Activated T-cell treated with anti-CD3 and anti-CD28 coated beads, Interleukin-2, amount 50 U/mL, for 72 hours (primary cell): ENCODE measurements at places on chromosomes 7 and 10. TPM values are rescaled to one million over a fixed set of nuclear protein-coding genes. Genes with fewer than 3 reads are reported as not detected.

DNA sequence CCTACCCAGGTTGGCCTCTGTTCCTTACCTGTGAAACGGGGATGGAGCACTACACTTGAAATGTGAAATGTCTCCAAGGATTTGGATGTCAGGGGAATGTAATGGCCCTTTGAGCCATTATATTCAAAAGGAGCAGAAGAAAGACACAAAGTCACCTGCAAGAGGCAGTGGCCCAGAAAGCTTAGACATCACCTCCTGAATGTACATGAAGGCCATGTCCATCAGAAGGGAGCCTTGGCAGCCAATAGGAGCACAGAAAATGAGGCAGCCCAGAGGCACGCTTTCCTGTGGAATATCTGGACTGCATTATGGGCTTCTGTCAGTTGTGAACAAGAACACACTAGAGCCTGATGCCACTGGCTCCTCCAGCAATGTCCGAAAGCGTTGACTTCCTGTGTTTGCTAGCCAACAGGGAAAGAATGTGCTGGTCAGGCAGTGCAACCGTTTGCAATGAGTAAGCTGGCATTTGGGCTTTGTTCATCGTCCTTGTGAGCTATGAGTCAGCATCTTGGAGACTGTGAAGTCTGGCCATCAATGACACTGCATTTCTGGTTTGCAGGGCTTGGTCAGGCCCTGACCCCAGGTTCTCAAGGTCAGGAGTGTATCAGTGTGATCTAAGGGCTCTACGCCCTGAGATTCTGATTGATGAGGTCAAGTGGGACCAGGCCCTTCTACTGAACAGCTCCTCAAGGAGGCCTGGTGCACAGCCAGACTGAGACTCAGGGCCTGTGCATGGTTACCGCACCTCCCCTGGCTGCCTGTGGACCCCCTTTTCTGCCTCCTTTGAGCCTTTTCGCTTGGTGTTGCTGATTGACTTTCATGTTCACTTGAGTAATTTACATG, 222.4 kb downstream of the RPS24 start:
- H3K27me3 ChIP-seq = no peaks in the 10 kb centered on the region
- H3K4me1 ChIP-seq = peaks cover 6% of the 10 kb centered on the region
- H3K36me3 ChIP-seq = no peaks in the 10 kb centered on the region
- DNase-seq = no peak

DNA sequence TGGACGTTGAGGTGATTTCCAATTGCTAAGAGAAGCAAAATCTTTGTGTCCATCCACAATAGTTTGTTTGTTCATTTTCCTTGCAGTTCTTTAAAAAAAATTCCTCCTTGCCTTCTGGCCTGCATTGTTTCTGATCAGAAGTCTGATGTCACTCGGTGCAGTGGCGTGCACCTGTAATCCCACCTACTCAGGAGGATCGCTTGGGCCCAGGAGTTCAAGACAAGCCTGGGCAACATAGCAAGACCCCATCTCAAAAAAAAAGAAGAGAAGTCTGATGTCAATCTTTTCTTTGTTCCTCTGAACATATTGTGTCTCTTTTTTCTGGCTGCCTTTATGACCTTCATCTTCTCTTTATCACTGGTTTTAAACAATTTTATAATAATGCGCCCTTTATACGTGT, 13.5 kb upstream of the OCM start:
- H3K27ac ChIP-seq = no peak overlapping the region
- no peaks in the 10 kb centered on the region for H3K27me3 ChIP-seq
- no peak overlapping the region for H3K4me3 ChIP-seq
- no peaks in the 10 kb centered on the region for H3K4me1 ChIP-seq
- H3K36me3 ChIP-seq = peaks cover 2% of the 10 kb centered on the region
- DNase-seq = no peak

DNA sequence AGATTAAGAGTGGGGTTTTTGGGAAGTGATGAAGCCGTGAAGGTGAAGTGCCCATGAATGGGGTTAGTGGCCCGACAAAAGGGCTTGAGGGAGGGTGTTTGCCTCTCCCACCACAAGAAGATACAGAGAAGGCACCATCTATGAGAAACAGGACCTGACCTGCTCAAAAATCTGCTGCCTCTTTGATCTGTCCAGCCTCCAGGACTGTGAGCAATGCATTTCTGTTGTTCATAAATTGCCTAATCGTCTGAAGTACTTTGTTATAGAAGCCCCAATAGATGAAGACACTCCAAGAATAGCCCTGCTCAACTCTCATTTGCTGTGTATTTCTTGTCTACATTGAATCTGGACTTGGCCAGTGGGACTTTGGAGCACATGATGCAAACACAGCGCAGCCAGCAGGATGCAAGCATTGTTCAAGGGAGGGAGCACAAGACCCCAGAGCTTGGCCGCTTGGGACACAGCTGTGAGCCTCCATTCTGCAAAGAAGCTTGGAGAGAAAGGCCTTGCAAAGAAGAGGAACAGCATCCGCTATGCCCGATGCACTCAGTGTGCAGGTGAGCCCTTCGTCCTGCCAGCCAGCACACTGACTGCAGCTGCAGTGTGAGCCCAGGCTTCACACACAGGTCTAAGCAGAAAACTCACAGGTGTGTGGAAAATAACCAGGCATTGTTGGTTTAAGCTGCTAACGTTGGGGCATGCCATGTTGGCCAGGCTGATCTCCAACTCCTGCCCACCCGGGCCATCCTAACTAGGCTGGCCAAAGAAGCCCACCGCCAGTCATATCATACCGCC, 73.2 kb upstream of the KLF6 start:
- no peak overlapping the region for H3K4me3 ChIP-seq
- H3K27me3 ChIP-seq = no peaks in the 10 kb centered on the region
- no peak for DNase-seq
- H3K36me3 ChIP-seq = no peaks in the 10 kb centered on the region
- H3K27ac ChIP-seq = no peak overlapping the region
- peaks cover 28% of the 10 kb centered on the region for H3K4me1 ChIP-seq

GRCh38 chr10:50561266-50561665, 62.5 kb downstream of the SGMS1 start:
- DNase-seq = no peak
- H3K27ac ChIP-seq = no peak overlapping the region
- no peaks in the 10 kb centered on the region for H3K4me1 ChIP-seq
- no peaks in the 10 kb centered on the region for H3K36me3 ChIP-seq

- no peaks in the 10 kb centered on the region for H3K27me3 ChIP-seq
- no peaks in the 10 kb centered on the region for H3K4me1 ChIP-seq
- no peak overlapping the region for H3K27ac ChIP-seq
- H3K36me3 ChIP-seq = no peaks in the 10 kb centered on the region
- H3K4me3 ChIP-seq = no peak overlapping the region
Measured at GRCh38 chr10:67050415-67050814, 124.6 kb downstream of the LRRTM3 start.

DNA sequence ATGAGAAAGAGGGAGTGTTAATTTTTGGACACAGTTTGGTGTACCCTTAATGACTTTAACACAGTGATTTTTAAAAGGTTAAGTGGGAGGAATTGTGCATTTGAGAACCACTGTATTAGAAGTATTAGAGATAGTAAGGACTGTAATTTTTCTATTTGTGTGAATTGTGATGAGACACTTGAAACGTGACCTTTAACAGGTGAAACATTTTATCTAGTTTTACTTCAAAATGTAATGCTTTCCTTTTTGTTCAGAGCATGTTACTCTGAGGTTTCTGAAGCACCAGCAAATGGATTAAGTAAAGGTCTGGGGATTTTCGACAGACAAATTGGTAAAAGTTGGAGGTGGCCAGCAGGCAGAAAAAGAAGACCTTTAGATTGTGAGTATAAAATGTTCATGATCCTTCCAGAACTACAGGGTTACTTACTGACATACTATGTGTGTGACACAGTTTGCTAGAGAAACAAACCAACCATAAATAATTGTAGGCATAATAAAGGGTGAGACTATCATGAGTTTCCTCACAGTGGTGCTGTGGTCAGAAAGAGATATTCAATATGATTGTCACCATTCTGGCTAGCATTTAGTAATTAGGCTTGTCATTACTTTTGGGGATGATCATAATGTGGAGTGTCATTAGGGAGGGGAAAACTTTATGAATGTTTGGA, 26.1 kb downstream of the LCOR start:
- no peaks in the 10 kb centered on the region for H3K27me3 ChIP-seq
- DNase-seq = no peak
- H3K4me1 ChIP-seq = peaks cover 43% of the 10 kb centered on the region
- peaks cover 10% of the 10 kb centered on the region for H3K36me3 ChIP-seq
- H3K27ac ChIP-seq = peak overlapping the region; percentile 52
- peak overlapping the region; percentile 32 for H3K4me3 ChIP-seq

Gene IGF2BP3
- total RNA-seq = 2.0 TPM

Gene A1CF
- not detected for total RNA-seq
